GM20000 (cell line): ENCODE measurements at places on chromosomes 7 and 10.

DNA sequence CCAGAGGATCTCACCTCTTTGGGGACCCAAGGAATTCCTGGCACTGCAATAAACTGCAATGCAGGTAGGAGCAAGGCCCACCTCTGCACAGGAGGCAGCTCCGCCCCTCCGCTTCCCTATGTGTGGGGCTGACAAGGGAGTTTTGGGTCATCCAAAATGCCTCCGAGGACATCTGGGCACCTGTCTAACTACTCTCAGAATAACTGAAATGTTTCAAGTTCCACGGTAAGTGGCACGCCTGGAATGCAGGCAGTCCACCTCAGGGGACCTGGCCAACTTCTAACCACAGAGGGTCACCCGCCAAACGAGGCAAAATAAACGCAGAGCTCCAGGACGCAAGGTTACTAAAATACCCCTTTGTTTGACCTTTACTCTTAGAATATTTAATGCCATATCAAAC lies 102.5 kb downstream of the FGFR2 start:
- DNase-seq: no peak

DNA sequence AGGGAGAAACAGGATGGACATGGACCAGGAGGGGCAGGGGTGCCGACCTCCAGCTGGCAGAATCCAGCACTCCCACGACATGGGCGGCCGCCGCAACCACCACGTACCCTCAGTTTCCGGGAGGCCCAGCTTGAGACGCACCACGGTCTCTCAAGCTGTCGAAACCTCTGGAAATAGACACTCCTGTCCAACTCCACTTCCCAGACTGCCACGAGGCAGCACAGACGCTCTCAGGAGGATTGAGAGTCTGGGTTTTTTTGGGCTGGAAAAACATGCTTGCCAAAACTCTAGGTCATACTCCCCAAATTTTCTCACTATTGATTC lies 37.9 kb upstream of the PDGFA start:
- DNase-seq: no peak

GRCh38 chr10:80894311-80894791 lies 356.6 kb downstream of the SH2D4B start:
- DNase-seq: no peak

DNA sequence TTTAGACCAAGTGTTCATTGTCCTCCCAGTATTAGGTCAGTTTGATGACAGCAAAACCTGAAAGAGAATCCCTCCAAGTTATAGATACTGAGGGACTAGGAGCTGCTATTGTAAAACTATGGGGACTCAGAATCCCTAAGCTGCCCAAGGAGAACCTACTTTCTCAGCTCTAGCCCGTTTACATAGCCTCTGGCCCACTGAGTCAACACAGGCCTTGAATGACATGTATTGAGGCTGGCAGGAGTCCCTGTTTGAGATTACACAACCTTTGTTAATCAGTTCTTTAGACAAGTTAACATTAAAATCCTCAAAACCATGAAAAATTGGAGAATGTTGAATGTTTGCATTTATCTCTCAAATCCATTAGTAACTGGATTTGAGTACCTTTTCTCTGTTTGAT lies 1079.0 kb downstream of the KCNMA1 start:
- DNase-seq: no peak

DNA sequence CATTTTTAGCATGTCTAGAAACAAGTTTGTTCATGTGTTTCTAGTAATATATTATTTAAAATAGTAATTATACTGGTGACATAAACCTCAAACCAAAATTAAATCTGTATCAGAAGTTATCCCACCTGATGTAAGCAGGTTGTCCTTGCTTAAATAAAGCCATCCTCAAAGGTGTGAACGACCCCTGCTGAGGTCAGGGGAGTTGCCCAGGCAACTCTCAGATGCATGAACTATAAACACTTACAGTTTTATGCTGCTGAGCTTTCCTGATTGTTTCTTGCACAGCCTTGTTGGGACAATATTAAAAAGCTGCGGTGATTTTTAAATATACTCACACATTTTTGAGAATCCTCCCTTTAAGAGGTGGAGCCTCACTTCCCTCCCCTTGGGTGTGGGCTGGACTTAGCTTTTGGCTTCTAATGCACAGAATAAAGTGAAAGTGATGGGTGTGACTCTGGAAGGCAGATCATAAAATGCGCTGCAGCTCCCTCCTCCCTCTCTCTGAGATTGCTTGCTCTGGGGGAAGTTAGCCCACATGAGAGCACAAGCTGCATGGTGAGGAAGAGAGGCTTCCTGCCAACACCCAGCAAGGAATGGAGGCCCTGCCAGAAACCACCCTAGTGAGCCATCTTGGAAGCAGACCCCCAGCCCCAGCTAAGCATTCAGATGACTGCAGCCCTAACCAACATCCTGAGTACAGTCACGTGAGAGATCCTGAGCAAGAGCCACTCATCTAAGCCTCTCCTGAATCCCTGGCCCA lies 152.7 kb downstream of the SKIDA1 start:
- no peak for DNase-seq

- no peak for DNase-seq
Measured at GRCh38 chr7:53996876-53997275, 545.3 kb upstream of the VSTM2A start.

- peak; percentile 30 for DNase-seq
Measured at GRCh38 chr10:62054830-62055229, 153.3 kb downstream of the ARID5B start.

DNA sequence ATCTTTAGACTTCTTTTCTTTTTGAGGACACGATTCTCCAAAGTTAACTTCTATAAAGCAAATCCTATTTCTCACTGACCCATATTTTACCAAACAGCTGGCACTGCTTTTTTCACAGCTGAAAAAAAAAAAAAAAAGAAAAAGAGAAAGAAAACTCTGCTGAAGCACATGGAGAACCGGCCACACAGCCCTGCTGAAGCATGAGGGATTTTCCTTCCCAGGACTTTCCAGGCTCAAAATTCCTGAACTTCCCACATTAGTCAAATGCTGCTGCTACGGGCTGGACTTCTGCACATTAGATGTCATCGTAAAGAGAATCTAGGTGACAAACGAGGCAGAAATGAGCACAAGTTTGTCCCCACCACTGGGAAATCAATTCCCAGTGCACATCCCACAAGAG lies 25.2 kb downstream of the HIPK2 start:
- no peak for DNase-seq

- DNase-seq: no peak
Measured at GRCh38 chr7:45057878-45058277, 30.9 kb downstream of the NACAD start.

DNA sequence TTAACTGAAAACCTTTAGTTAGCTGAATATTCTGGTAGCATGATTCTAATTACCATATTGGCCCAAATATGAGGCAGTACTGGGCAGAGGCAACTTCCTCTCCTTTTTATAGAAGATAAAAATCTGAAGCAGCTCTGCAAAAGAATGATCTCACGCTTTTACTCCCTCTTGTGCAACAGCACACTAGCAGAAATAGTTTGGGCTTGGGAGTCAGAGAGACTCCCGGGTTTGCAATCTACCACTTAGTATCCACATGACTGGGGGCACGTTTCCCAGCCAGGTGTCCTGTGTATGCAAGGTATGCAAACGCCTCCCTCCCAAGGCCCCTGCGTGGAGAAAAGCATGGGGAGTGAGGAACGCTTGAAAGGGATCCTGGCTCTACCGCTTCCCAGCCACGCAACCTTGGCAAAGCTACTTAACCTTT lies 47.2 kb upstream of the RHEB start:
- no peak for DNase-seq

- DNase-seq: no peak
Measured at GRCh38 chr10:124700293-124701037, 43.7 kb downstream of the FAM53B start.

DNA sequence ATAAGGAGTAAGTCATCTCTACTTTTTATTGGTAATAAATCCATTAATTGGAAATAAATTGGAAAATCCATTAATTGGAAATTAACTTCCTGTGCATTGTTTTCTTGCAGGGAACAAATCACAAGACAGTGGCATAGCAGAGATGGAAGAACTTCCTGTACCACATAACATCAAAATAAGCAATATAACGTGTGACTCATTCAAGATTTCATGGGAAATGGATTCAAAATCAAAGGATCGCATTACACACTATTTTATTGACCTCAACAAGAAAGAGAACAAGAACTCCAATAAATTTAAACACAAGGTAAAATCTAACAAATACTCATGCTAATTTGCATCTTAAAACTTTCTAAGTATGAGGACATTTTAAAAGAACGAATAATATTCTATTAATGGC lies 57.8 kb downstream of the PHYHIPL start:
- no peak for DNase-seq

- DNase-seq: no peak
Measured at GRCh38 chr7:84637568-84638338, 443.2 kb upstream of the SEMA3A start.

DNA sequence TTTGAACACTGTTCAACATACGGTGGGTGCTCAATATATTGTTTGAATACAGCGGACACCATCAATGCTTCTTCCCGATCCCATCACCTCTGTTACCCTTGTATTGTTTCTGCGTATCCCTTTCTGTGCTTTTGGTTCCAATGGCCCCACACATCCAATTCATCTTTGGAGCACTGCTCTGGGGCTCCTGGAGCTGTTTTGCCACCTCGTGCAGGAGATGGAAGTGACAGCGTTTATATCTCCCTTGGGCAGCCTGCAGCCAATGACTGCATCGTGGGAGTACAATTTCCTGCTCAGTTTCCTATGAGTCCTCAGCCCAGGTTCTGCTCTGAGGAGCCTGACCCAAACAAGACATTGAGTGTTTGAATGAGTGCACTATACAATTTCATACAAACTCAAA lies 50.2 kb upstream of the PIK3CG start:
- no peak for DNase-seq

DNA sequence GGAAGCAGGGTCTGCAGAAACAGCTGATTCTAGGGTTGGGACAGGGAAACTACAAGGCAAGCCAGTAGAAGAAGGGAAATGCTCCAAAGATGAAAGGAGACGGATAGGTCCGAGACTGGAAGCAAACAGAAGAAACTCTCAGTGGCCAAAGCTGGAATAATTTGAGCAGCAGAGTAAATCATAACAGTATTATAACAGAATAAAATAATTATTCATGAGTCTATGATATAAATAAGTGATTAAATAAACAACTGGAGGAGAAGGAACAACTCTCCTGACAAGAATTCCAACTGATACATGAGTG lies 27.6 kb downstream of the EZH2 start:
- DNase-seq: no peak

DNA sequence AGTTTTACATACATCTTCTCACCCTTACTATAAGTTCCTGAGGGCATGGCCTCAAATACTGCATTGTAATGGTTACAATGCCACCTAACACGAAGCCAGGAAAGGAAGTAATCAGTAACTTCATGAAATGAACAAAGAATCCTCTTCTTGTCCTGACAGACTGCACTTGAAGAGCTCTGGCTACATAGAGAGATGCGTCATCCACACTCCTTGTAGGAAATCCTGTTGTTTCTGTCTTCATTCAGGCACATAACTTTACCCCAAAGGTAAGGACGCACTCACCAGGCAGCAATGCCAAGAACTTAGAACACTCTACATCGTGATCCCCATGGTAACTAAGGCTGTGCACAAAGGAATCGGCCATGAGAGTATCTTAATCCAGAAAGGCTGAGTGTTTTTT lies 80.3 kb upstream of the ARID5B start:
- no peak for DNase-seq

DNA sequence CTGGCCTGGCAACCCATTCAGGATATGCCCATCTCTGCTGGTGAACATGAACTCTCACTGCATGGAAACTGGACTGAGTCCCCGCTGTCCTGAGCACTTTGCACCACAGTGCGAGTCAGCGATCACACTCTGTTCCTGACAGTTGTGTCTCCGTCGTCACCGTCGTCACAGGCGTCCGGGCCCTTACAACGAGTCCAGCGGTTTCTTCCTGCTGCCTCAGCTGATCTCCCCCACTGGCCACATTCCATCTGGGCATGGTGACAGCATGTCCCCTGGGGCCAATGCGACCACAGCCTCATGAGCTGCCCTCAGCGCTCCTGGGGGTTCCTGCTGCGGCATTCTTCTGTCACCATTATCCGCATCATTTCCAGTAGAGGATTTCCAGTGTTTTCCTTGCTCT lies 76.8 kb upstream of the KLF6 start:
- no peak for DNase-seq

- no peak for DNase-seq
Measured at GRCh38 chr7:38070718-38071117, 107.3 kb upstream of the STARD3NL start.

GRCh38 chr7:46034056-46034768 lies 113.1 kb upstream of the IGFBP3 start:
- DNase-seq: no peak

- DNase-seq: no peak
Measured at GRCh38 chr10:90274721-90275468, 573.5 kb downstream of the KIF20B start.

DNA sequence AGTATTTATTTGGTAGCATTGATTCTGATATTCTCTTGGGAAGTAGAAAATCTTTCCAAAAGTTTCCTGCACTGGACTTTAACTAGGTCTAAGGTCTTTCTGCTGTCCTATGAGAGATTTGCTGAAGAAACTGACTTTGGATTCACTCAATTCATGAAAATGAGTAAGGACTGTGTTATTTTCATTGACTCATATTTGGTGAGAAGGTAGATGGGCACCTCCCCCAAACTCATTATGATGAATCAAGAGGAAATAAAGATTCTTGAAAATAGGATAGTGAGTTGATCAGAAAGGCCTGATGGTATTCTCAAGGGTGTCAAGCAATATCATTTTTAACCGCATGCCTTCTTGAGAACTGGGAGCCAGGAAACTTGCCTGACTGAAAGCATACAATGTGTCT lies 110.3 kb downstream of the RNF133 start:
- DNase-seq: no peak

DNA sequence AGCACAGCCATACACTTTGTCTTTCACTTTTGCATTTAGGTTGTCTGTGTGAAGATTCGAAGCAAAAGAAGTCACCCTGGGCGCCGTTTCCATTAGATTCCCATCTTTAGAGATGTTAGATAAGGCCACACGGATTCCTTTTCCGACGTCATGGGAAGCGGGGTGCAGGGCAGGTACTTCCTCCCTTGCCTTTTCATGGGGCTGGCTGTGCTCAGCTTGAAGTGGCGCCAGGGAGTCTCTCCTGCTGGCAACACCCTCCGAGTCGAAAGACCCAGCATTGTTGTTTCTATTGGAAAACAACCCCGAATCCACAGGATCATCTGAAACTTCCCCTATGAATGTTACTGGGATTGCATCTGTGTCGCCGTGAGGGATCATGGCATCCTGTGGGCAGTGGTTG lies 246.4 kb upstream of the GRB10 start:
- no peak for DNase-seq

GRCh38 chr10:11893749-11894278 lies 70.7 kb downstream of the PROSER2 start:
- DNase-seq: no peak

DNA sequence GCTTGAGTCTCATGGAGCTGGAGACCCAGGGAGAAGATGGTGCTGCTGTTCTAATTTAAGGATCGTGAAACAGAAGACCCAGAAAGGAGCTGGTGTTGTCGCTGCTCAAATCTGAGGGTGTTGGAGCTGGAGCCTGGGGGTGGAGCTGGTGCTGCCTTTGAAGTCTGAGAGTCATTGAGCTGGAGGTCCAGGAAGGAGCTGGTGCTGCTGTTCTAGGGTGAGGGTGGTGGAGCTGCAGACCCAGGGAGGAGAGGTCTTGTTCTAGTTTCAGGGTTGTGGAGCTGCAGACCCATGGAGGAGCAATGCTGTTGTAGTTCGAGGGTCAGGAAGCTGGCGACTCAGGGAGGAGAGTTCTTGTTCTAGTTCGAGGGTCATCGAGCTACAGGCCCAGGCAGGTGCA lies 84.1 kb upstream of the ZNF479 start:
- DNase-seq: no peak
